ENCODE measurements at places on chromosomes 1 and 21.

- no peak for DNase-seq
Measured at GRCh38 chr1:224920930-224921329, 8.5 kb upstream of the DNAH14 start.

- DNase-seq, result no peak
Measured at GRCh38 chr1:205748403-205749233, 1.4 kb downstream of the NUCKS1 start.

DNA sequence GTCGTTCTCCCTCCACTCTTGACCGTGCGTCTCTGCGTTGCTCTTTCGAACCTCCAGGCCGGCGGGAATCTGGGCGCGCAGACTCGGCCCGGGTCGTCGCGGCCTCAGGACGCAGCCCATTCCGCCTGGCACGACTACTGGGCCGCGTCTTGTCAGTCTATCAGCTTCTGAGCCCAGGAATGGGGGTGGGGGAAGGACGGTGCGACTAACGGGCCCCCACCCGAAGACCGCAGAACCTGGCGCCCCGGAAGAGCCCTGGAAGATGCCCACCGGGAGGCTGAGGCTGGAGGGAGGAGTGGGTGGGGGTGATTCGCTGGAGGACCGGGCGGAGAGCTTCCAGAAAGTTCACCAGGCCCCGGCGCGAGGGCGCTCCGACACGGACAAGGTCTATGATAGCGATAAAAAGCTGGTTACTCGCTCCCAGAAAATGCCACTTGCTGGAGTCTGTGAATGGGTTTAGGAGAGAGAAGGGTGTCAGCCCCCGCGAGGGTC lies 1.7 kb upstream of the DMRTA2 start:
- DNase-seq, result no peak

DNA sequence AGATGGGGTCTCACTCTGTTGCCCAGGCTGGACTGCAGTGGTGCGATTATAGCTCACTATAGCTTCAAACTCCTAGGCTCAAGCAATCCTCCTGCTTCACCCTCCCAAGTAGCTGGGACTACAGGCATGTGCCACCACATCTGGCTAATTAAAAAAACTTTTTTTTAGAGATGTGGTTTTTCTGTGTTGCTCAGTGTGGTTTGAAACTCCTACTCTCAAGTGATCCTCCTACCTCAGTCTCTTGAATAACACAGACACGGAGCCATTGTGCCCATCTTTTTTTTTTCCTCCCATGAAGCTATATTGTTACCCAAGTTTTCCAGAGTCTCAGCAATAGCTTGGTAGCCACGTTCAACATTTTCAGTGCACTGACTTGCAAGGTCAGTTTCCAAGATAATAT lies 2.7 kb downstream of the GIPC2 start:
- DNase-seq, result no peak

Measured in activated T-cell treated with anti-CD3 and anti-CD28 coated beads for 1 hour (primary cell).